ENCODE measurements at places on chromosomes 11 and 22.

- no peak for DNase-seq
Observed at GRCh38 chr22:19983741-19984140, 32.9 kb downstream of the ARVCF start.

DNA sequence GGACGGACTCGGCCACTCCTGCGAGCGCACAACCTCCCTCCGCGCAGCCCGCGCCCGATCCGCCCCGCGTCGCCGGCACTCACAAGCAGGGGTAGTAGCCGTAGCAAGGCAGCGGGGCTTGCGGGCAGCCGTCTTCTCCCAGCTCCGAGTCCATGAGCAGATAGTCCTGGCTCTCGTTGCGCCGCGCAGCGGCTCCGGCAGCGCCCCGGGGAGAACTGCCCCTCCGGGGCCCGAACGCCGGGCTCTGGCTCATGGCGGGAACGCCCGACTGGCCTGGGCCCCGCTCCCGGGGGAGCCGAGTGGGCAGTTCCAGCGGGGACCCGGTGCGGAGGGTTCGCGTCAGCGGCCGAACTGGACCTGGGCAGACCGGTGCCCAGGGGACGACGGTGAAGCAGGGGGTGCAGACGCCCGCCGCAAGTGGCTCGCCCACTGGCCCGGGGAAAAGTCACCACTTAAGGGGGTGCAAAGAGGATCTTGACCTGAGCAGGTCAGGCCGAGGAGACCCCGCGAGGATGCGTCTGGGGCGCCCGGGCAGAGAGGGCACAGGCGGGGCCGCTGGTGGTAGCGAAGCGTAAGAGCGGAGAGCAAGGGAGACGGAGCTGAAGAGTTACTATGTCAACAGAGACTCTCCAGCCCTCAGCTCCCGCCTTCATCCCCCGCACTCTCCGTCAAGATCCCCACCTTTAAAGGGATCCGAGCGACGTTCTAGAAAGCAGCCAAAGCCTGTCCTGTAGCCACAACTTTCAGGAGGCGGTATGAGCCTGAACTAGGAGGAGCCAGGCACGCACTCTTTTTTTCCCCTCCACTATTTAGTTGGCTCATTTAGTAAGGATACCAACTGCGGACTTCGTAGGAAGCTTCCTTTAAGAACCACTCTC, at the start of gene TRPC6:
TSS of gene TRPC6 (minus strand) at position 757 of the 878 bp plus-strand sequence. CDS start at position 253, 504 bp downstream.
- no peak for DNase-seq

GRCh38 chr22:29195964-29196666, 9.6 kb upstream of the EMID1 start:
- no peak for DNase-seq

DNA sequence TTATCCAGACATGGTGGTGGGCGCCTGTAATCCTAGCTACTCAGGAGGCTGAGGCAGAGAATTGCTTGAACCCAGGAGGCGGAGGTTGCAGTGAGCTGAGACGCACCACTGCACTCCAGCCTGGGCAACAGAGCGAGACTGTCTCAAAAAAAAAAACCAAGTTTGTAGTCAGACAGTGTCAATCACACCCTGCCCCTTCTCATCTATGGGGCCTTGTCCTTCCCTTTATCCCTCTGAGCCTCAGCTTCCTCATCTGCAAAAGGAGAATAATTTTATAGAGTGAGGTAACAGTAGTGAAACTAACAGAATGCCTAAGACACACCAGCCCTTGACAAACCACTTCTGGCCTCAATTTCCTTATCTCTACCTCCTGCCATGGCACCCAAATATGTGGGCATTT, 10.7 kb downstream of the BCL9L start:
- no peak for DNase-seq

- no peak for DNase-seq
Observed at GRCh38 chr11:57395905-57396623, 5.6 kb upstream of the PRG2 start.

DNA sequence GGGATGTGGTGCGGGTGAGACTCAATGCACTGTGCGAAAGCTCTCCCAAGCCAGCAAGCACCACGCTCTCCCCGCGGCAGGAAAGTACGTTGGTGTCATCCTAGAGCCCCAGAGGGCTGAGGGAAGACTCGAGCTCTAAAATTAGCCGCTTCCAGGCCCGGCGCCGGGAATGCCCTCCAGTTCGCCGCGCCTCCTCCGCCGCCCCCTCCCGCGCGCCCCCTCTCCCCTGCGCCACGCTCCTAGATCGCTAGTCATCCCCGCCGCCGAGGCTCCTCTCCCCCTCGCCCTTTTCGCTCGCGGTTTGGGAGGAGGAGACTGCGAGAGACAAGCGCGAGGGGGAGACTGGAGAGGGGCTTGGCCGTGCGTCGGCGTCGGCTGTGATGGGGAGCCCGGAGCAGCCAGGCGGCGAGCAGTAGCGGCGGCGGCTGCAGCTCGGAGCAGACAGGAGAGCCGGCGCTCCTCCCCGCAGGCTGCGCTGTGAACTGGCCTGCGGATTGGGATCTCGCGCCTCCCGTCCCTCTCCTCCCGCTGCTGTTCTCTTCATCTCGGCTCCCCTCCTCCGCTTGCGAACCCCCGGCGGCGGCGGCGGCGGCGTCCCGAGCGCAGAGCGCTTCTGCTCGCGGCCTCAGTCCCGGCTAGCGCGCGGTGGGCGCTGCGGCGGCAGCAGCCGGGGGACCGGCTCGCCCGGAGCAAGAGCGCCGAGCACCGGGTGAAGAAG, at the start of gene FAT3:
TSS of gene FAT3 (plus strand) at position 412 of the 718 bp plus-strand sequence. CDS start 127,295 bp downstream, outside the sequence.
- no peak for DNase-seq

DNA sequence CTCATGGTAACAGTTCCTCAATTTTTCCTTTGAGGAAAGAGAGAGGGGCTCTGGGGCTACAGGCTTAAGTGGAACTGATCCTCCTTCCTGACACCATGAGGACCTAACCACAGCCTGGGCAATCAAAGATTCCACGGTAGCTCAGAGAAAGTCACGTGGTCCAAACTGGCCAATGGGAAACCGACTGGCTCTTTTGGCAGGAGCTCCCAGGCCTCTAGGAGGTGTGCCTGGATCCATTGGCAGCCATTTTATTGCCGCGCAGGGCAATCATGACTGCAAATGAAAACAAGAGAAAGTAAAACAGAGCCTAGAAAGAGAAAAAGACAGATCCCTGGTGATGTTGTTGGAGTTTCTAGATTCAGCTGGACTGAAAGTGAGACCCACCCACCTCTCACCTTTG, 27.3 kb upstream of the ASPHD2 start:
- no peak for DNase-seq
